ENCODE measurements at places on chromosomes 6 and 20.

GRCh38 chr20:36574366-36575135 is 1.2 kb downstream of the TGIF2 start:
- DNase-seq: no peak

GRCh38 chr6:52364480-52365166 is 2.7 kb downstream of the PAQR8 start:
- DNase-seq: no peak

- DNase-seq: no peak
These were observed 711.3 kb upstream of the GJE1 start for GRCh38 chr6:141421378-141421777.

DNA sequence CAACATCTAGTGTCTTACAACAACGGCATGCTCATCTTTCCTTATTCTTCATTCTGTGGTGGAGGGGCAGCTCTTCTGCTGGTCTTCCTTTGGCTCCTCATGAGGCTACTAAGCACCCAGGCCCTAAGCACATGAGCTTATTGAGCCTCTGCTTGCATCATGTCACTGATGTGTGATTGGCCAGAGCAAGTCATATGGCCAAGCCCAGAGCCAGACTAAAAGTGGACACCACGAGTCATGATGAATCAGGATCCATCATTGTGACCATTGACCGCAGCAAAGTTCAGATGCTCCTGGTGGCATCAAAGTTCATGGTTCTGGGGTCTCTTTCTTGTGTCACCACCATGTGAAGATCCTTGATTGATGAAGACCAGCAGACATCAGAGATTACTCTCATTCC is 192.0 kb upstream of the FOXA2 start:
- DNase-seq: no peak

- DNase-seq: no peak
These were observed 116.4 kb downstream of the TOX2 start for GRCh38 chr20:44031001-44031574.

DNA sequence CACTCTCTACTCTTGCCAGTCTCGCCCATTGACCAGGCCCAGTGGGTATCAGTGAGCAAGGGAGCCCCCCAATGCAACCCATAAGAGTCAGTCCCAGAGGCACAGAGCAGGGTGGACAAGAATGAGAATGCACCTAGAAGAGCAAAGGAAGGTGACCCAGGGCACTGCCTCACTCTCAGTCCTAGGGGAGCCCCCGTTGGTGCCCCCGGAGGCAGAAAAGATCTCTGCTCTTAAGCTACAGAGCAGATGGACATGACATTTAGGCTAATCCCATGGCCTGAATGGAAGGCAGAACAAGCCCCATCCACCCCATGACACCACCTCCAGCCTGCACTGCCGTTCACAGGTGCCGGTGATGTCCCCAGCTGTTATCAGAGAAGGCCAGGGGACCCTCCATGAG is 50.7 kb upstream of the PLEKHG1 start:
- no peak for DNase-seq

All from SHP77 (cell line).